ENCODE measurements at places on chromosomes 12 and 14.
A peak's percentile ranks its signal among the peaks of the same experiment; 100 is the strongest.

DNA sequence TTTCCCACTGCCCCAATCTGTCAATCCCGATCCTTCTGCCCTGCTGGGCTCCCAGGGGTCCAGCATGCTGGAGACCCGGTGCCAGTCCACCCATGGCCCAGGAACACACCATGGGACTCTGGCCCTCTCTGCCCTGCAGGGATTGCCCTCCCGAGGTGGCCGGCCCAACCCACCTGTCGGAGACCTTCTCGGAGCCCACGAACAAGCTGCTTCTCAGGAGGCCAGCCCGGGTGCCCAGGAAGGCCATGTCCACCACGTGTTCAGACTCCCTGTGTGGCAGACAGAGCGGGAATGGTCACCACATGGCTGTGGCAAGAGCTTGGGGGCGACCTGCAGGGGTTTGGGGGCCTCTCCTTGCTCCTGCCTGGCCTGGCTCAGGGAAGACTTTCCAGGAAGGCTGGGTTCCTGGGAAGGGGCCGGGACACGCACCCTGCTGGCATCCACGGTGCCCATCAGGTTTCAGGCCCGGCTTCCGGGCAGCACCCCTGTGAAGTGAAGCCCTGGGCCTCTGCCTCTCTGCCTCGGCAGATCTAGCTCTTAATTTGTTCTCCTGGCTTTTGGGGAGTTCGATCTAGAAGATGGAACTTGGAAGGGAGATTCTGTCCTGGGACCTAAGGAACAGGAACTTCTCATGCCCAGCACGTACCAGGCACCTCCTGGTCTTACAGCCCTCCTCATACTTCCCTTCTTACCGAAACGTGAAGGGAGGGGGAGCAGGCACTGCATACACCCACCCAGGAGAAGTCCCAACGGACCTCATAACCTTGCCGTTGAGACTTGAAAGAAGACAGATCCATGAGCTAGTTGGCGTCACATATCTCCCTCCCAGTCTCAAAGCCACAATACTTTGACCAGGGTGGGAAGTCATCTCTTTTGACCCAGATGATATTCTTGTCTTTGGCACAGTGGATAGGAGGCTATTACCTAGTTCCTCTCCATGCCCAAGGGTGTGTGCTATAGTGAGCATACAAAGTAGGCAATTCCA, 26.3 kb downstream of the LRTM2 start:
- no peak for DNase-seq

DNA sequence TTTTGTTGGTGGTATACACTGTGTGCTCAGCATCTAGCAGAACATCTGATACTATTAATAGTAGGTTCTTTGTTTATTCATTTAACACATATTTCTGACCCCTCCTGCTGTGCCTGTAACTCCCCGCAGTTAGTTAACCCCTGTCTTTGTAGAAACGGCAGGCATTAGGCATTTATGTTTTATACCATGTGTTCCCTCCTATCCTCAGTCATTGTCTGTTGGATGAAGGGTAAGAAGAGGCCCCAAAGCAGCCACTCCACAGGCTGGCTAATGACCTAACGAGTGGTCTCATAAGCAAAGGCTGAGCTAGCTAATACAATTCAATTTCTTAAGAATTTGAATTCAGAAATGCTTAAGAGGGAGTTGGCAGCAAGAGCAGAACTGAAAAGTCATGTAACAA, 170.8 kb downstream of the TMX1 start:
- no peak for DNase-seq

- DNase-seq = no peak
Observed at GRCh38 chr14:92074555-92074954, 31.8 kb downstream of the ATXN3 start.

DNA sequence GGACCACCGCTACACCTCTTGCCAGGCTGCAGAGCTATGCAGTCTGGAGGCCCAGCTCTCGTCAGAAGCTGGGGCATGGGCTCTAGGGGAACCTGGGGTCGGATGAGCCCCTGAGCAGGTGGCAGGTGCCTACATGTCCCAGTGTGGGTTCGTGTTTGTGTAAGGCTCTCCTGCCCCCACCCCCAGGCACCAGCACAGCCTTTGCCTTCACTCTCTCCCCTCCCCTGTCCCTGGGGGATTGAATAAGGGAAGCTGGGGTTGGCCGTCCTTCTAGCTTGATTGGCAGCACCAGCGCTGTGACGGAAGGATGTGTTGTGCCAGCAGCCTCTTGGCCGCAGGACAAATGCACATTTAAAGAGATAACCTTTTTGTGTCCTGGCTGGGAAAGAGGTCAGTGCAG, 34.8 kb upstream of the TSPAN9 start:
- DNase-seq = no peak

DNA sequence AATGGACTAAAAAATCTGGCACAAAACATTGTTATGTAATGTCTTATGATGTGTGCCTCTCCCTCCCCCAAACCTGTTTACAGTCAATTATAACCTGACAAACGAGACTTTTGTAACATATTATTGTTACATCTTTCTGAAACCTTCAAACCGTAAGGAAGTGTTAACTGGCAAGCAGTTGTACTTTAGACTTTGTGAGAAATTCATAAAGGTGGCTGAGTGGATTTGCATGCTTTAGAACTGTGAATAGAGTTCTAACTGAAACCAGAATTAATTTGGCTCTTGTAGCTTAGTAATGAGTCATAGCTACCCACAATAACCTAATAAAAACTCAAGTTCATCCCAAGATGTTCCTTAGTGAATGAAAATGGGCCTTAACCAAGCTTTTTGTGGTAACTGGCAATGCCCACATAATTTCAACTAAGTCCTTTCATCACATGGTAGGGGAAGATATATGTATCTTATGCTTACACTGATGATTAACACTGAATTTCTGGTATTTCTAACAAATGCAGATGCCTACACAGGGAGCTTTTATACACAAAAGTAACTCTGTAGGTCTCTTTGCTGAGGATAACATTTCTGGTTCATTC, 29.7 kb downstream of the RAD9B start:
- DNase-seq = no peak

DNA sequence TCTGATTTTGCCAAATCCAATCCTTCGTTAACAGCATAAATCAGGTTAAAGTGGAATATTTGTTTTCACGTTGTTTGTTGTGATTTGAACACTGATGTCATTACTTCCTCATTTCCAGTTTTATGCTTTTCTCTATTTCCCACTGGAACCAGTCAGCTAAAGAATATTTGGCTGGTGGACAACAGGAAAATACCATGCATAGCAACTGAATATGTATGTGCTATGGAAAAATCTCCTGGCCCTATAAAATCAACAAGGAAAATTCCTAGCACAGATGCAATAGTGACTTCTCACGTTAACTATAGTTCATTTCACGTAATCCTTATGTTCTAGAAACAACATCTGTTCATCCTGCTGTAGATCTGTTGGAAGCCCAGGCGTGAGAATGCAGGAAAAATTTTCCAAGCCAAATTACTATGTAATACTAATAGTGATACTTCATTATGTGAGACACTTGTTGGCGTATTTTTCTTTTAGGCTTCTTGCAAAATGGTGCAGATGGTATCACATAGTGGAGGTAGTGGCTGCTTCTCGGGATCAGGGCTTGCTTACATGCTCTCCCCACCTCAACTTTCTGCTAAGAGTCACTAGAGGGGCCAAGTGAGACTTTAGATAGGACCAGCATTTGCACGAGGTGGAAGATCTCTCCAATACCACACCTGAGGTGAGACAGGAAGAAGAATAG, 86.3 kb upstream of the USP44 start:
- DNase-seq = no peak

DNA sequence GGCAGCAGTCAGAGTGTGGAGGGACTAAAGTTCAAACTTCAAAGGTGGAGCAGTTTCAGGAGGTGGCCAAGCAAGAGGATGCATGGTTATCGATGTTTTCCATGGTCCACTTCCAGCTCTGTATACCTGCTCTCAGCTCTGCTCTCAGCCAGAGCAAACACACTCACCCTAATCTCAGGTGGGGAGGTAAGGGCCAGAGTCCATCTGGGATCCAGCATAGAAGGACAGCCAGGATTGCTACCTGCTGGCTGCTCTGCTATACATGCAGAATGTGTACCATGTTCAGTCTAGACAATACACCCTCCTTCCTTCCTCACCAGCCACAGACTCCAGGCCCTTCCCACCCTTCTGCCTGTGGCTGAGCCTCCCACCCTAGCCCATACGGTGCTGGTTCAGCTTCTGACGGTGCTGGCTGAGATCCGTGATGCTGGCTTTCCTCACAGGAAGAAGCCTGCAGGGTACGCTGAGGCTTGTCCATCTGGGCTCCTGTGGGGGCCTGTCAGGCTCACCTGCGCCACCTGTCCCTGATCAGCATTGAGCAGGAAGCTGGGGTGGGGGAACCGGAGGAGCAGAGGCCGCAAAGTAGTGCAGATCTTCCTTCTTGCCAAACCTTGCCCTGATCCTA, 2.4 kb downstream of the CBLN3 start:
- DNase-seq = no peak

GRCh38 chr12:92470608-92471021, 232.2 kb upstream of the PLEKHG7 start:
- peak; percentile 16 for DNase-seq

DNA sequence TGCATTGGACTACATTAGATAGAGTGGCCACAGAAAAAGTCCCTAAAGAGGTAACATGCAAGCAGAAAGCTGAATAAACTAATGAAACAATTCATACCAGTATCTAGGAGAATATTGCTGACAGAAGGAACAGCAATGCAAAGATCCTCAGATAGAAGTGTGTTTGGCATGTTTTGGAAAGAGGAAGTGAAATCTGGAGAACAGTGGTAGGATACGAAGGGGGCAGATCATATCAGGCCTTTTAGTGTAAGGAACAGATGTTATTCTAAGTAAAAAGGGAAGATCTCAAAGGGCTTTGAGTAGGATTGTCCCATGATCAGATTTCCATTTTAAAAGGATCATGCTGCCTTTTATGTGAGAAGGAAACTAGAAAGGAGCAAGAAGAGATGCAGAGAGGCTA, 342.9 kb downstream of the PAWR start:
- DNase-seq = no peak

DNA sequence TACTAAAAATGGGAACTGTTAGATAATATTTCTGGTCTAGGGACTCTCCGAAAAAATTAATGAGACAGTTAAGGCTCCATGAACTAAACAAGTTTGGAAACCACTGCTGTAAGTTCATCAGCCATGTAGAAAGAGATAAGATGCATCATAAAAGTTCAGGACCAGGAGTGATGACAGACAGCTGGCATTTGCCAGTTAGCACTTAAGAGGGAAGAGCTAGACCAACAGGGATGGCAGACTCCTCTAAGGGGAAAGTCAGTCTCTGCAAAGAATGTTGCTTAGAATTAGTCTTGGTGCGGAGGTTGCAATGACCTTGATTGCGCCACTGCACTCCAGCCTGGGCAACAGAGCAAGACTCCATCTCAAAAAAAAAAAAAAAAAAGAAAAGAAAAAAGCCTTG, 129.4 kb downstream of the SYNE2 start:
- no peak for DNase-seq

Data from stimulated activated CD4-positive, alpha-beta T cell treated with anti-CD3 and anti-CD28 coated beads, Interleukin-12 subunit alpha, Interleukin-12 subunit beta, amount 100 ng/mL, for 24 hours (primary cell).